GM12864 (cell line): ENCODE measurements at places on chromosomes 16 and 17.

GRCh38 chr16:64974381-64974780 is 147.5 kb downstream of the CDH11 start:
- no peak for DNase-seq

DNA sequence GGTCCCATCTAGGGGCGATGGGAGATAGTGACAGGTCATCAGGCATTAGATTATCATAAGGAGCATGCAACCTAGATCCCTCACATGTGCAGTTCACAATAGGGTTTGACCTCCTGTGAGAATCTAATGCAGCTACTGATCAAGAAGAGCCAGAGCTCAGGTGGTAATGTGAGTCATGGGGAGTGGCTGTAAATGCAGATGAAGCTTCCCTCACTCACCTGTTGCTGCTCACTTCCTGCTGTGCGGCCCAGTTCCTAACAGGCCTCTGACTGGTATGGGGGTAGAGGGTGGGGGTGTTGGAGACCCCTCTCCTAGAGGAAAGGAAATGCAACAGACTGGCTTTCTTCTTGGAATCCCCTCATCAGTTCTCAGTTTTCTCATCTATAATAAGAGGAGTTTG is 131.4 kb downstream of the CA10 start:
- no peak for DNase-seq

GRCh38 chr17:74541176-74542111 is 4.5 kb downstream of the CD300C start:
- no peak for DNase-seq

- DNase-seq, result peak; percentile 60
Measured at GRCh38 chr16:67311607-67312488, 14.7 kb downstream of the KCTD19 start.
